Spinal cord (tissue), 10 donors: ENCODE measurements at places on chromosomes 12 and 14. TPM values are rescaled to one million over a fixed set of nuclear protein-coding genes. Genes with fewer than 3 reads are reported as not detected.
A peak's percentile ranks its signal among the peaks of the same experiment; 100 is the strongest.

GRCh38 chr12:30926243-30927221, at the start of gene TSPAN11:
TSPAN11 (plus strand) TSS chr12:30926748; CDS start chr12:30953992, 27,244 bp downstream.
- peak; percentile 67 for DNase-seq

The SLC39A2 gene
- 0.32 TPM for polyA plus RNA-seq

DNA sequence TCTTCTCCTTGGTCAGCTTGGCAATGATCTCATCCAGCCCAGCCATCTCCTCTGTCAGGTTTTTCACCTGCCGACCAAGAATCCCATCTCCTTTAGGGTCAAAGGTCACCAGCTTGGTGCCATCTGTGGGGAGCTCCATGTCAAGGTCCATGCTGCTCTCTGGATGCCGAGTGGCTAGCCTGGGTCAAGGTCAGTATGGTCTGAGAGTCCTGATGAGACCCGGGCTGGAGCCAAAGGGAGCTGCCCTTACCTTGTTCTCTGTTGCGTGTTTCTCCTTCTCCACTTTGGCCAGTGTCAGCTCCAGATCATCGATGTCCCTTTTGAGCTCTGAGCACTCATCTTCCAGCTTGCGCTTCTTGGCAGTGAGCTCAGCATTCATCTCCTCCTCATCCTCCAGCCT, 11.8 kb downstream of the MYH7 start:
- no peak for DNase-seq

DNA sequence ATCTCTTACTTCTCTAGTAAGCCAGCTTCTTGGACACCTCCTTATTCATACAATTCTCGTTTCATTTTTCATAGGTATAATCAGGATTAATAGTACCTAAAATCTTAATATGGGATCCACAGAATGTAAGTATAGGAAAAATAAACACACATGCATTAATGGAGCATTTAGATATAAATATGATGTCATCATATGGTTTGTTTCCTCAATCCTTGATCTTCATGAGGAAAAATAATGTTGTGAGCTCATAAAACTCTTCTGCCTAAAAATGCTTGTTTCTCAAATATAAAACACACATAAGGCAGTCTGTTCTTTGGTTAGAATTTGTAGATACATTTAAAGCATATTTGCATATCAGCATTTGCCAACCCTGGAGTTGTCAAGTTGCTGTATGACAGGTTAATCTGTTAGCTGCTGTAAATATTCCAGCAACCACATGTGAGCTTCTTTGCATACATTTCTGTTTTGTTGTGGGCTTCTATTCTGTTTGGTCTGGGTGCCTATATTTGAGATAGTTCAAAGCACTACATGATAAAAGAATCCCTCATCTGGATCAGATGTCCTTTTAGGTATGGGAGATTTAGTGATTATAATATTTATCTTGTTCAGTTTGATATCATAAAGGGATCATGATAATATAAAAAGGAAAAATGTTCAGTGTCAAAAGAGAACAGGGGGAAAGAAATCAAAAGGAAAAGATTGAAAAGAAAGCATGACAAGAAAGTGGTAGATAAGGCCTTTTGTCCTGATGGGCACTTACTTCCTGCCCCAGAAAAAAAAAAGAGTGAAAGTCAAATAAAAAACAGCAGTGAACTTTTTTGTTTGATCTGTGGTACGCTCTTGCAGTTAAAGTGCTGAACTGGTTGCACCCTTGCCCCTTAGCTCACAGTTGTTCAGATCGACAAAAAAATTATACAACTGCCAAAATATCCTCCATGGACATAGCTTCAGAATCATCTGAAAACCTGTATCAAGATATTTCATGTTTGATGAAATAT, 68.6 kb downstream of the ACSS3 start:
- DNase-seq = no peak

GRCh38 chr12:26452511-26452910, 257.1 kb downstream of the SSPN start:
- no peak for DNase-seq

The HPD gene
- 0.17 TPM for polyA plus RNA-seq

GRCh38 chr12:108587826-108588225, 10.1 kb downstream of the TMEM119 start:
- DNase-seq = no peak

The CHGA gene
- polyA plus RNA-seq = 143 TPM

DNA sequence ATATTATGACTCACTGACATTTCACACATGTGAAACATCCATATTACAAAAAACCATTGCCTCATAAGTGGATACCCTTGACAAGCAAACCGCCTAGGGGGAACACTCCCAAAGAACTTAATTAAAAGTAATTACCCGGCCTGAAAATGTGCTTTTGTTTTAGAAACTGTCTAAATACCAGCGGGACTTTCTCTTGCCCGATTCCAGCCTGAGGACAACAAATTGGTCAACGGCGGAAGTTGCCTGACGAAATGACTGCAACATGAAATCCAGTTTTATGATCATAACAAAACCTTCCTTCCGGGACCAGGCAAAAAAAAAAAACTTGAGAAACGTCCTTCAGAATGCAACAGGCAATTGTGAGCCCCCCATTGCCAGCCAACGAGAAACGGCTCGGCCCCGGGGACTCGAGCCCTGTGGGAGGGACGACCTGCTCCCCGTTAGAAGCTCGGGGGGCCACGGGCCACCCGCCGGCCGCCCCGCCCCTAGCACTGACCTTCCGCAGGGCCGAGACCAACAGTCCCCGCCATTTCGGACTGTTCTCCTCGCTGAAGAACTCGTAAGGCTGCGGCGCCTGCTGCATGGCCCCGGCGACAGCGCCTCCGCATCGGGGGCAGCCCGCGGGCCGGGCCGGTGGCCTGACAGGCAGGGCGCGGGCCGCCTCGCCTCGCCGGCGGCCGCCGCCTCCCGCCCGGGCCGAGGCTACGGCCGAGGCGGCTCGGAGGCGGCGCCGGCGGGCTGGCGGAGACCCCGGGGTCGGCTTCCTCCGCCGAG, 490 bp downstream of the SOS2 start:
- DNase-seq = no peak

GRCh38 chr12:42673535-42673934, 84.0 kb upstream of the PRICKLE1 start:
- DNase-seq = no peak

- DNase-seq = no peak
Observed at GRCh38 chr14:94473666-94474410, 2.2 kb downstream of the SERPINA9 start.

DNA sequence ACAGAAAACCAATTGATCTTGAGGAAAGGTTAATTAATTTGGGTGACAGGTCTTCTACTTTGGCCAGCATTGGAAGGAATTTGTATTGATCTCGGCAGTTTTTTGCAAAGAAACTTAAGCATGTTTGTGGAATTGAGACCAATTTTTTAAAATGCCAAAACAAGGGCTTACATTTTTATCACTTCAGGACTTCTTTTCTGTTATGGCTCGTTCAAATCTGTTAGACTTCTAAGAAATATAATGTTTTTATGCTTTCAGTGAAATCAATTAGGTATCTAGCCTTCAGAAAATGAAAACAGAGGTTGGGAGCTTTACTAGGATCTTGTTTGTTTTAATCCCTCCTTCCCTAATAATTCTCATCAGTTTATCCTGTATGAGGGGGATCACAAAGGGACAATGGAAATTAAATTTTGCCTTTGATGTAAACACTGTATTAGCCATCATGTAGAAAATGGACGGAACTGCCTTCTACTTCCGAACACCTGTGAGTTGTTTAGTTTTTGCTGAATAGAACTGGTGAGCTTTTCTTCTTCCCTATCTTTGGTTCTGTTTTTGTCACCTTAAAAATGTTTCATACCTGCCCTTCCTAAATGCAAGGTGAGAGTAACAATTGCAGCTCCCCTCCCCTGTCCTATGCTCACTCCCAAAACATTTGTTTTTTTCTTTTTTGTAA, 7.8 kb downstream of the FOXA1 start:
- DNase-seq = peak; percentile 73
